ENCODE measurements at places on chromosomes 5 and 9. TPM values are rescaled to one million over a fixed set of nuclear protein-coding genes. Genes with fewer than 3 reads are reported as not detected.

The NEUROG1 gene
- not detected for total RNA-seq

The WDR36 gene
- 32.0 TPM for total RNA-seq

The SLC6A19 gene
- not detected for total RNA-seq

The ANKRD33B gene
- total RNA-seq, result 3.7 TPM

The GRAMD2B gene
- 4.4 TPM for total RNA-seq

The DIPK1B gene
- total RNA-seq, result not detected

The GCNT4 gene
- 2.3 TPM for total RNA-seq
